ENCODE measurements at places on chromosomes 6 and 20.

DNA sequence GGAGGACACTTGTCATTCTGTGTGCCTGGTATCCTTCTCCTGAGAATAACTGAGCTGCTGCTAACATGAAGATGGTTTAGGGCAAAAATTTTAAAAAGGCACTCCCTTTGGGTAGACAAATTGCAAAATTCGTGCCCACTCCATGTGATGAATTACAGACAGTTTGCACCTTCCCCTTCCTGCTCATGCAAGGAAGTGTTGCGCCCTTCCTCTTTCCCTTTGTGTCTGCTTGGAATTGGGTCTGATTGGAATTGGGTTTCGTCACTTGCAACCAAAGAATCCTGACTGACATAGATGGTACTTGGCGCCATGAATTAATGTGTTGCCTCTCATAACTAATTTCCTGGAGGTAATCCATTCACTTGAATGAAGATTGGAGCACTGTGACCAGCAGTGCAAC lies 62.3 kb upstream of the SHLD1 start:
- H3K27ac ChIP-seq: no peak overlapping the region
- no peaks in the 10 kb centered on the region for H3K36me3 ChIP-seq

- DNase-seq: no peak
- H3K4me1 ChIP-seq: no peaks in the 10 kb centered on the region
- H3K36me3 ChIP-seq: no peaks in the 10 kb centered on the region
- no peak overlapping the region for H3K27ac ChIP-seq
These were observed 63.6 kb upstream of the SNRPB2 start for GRCh38 chr20:16666272-16666671.

DNA sequence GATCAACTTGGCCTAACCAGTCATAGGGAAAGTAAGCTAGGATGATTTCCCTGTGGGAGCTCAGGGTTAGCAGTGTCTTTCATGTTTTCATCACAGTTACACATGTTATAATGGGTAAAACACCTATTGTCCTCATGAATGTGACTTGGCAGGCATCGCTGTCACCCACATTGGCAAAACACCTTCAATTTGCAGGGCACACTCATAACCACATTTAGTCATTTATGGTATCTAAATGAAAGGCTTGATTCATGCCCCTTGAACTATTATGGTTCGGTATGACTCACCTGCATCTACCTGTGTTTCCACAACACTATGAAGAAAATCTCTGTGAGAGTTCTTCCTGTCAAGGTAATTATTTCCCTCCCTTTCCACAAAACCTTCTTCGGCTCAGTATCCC lies 49.2 kb downstream of the FRK start:
- no peak for DNase-seq
- H3K27me3 ChIP-seq: no peaks in the 10 kb centered on the region
- no peak overlapping the region for H3K27ac ChIP-seq
- H3K4me3 ChIP-seq: no peak overlapping the region

GRCh38 chr6:71454056-71454455 lies 165.4 kb downstream of the OGFRL1 start:
- no peak overlapping the region for H3K4me3 ChIP-seq
- no peak overlapping the region for H3K27ac ChIP-seq
- no peaks in the 10 kb centered on the region for H3K4me1 ChIP-seq
- H3K36me3 ChIP-seq: no peaks in the 10 kb centered on the region
- H3K27me3 ChIP-seq: no peaks in the 10 kb centered on the region

DNA sequence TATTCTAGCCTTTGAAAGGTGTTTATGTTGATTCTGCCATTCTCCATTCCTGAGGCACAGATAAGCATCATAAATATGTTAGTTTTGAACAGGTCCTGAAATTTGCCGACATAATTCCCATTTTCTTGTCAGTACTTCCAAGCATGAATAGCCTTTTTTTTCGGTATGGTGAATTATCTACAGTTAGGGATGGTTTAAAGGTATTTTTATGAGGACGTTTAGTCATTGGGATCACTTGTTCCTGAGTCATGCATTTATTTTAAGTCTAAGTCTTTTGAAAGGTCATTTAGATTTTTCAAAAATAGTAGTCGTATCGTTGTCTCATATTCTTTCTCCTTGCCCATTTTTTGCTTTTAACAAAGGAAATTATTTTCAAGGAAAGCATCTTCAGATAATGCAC lies 98.7 kb downstream of the PHACTR3 start:
- no peaks in the 10 kb centered on the region for H3K4me1 ChIP-seq
- H3K4me3 ChIP-seq: no peak overlapping the region
- no peaks in the 10 kb centered on the region for H3K27me3 ChIP-seq
- H3K36me3 ChIP-seq: no peaks in the 10 kb centered on the region

DNA sequence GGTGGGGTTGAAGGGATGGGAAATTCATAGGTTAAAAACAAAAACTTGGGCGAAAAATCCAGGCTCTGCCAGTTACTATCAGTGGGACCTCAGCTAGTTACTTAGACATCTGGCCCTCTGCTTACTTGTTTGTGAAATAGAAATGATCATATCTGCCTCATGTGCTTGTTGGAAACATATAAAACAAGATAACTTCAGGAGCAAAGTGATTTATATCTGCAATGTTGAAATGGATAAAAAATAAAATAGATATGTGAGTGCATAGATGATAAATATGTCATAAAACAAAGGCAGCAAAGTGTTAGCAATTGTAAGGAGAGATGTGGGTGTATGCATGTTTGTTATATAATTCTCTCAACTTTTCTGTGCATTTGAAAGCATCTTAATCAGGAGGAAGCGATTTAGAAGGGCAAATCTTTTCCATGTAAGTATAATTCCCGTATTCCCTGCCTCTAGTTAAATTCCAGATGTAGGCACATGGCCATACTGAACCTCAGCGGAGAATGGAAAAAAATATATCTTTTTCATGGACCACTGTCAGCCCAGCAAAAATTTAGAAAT lies 579.0 kb upstream of the FLRT3 start:
- no peak overlapping the region for H3K27ac ChIP-seq
- H3K4me1 ChIP-seq: no peaks in the 10 kb centered on the region
- H3K36me3 ChIP-seq: no peaks in the 10 kb centered on the region
- H3K27me3 ChIP-seq: no peaks in the 10 kb centered on the region
- DNase-seq: no peak

GRCh38 chr6:138498629-138499302 lies 528 bp downstream of the NHSL1 start:
- H3K27me3 ChIP-seq: no peaks in the 10 kb centered on the region
- DNase-seq: no peak
- peaks cover 3% of the 10 kb centered on the region for H3K4me1 ChIP-seq
- H3K36me3 ChIP-seq: no peaks in the 10 kb centered on the region

DNA sequence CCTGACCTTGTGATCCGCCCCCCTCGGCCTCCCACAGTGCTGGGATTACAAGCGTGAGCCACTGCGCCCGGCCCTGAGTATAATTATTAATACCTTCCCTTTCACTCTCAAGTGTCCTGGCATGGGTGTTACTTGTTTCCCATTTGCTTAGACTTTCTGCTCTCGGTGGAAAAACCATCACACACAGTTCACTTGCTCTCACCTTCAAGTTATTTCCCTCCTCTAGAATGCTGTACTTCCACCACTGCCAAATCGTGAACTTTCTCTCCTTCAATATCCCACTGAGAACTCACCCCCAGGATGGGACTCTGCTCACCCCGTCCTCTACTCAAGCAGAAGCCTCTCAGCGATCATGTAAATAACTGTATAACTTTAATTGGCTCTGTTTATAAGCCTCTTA lies 4.6 kb upstream of the HIVEP1 start:
- H3K27ac ChIP-seq: no peak overlapping the region
- no peaks in the 10 kb centered on the region for H3K4me1 ChIP-seq
- no peaks in the 10 kb centered on the region for H3K36me3 ChIP-seq

DNA sequence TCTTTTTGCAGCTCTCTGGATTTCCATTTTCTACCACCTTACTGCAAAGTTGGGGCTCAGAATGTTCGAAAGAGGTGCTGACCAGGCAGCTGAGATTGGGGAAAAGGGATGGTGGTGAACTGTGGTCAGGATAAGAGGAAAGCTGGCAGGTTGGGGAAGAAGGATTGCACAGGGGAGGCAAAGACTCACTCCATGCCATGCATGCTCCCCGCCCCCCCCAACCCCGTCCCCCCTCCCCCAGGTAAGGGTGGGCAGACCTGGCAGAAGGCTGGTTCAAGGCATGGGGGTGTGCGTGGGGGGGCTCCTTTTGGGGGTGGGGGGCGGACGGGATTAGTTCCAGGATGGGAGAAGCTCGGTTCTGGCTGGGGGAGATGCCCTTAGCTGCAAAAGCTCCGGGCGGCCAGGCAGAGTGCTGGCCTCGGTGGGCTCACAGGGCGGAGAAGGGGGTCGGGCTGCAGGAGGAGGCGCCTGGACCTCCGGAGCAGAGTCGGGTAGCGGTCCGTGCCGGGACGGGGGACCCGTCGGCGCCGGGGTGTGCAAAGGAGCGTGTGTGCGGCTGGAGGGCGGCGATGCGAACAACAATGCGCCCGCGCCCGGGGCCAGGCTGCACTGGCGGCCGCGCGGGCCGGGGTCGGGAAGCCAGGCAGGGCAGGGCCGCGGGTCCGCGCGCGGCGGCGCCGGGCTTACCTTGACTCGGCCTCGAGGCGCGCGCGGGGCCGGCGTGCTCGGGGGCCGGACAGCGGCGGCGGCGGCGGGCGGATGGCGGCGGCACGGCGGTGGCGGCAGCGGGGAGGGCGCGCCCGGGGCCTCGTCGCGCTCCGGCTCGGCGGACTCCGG lies 880 bp downstream of the ADNP start:
- H3K4me3 ChIP-seq: peak overlapping the region; percentile 99
- peaks cover 6% of the 10 kb centered on the region for H3K36me3 ChIP-seq
- no peaks in the 10 kb centered on the region for H3K27me3 ChIP-seq
- H3K4me1 ChIP-seq: peaks cover 4% of the 10 kb centered on the region
- no peak for DNase-seq
- no peak overlapping the region for H3K27ac ChIP-seq

DNA sequence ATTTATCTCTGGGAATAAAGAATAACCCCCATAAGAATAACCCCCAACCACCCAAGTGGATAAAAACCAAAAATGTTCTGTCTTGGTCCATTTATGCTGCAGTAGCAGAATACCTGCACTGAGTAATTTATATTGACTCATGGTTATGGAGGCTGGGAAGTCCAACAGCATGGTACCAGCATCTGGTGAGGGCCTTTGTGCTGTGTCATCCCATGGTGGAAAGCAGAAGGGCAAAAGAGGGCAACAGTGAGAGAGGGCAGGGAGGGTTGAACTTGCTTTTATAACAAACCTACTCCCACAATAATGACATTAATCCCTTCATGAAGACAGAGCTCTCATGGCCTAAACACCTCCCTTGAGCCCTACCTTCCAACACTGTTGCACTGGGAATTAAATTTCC lies 133.7 kb downstream of the ERMARD start:
- DNase-seq: no peak
- no peaks in the 10 kb centered on the region for H3K36me3 ChIP-seq
- no peaks in the 10 kb centered on the region for H3K27me3 ChIP-seq
- H3K4me1 ChIP-seq: no peaks in the 10 kb centered on the region
- H3K4me3 ChIP-seq: no peak overlapping the region

GRCh38 chr6:168464546-168464945 lies 23.6 kb downstream of the SMOC2 start:
- no peak overlapping the region for H3K4me3 ChIP-seq
- no peaks in the 10 kb centered on the region for H3K36me3 ChIP-seq
- peaks cover 2% of the 10 kb centered on the region for H3K4me1 ChIP-seq
- no peak overlapping the region for H3K27ac ChIP-seq
- DNase-seq: no peak
- no peaks in the 10 kb centered on the region for H3K27me3 ChIP-seq

DNA sequence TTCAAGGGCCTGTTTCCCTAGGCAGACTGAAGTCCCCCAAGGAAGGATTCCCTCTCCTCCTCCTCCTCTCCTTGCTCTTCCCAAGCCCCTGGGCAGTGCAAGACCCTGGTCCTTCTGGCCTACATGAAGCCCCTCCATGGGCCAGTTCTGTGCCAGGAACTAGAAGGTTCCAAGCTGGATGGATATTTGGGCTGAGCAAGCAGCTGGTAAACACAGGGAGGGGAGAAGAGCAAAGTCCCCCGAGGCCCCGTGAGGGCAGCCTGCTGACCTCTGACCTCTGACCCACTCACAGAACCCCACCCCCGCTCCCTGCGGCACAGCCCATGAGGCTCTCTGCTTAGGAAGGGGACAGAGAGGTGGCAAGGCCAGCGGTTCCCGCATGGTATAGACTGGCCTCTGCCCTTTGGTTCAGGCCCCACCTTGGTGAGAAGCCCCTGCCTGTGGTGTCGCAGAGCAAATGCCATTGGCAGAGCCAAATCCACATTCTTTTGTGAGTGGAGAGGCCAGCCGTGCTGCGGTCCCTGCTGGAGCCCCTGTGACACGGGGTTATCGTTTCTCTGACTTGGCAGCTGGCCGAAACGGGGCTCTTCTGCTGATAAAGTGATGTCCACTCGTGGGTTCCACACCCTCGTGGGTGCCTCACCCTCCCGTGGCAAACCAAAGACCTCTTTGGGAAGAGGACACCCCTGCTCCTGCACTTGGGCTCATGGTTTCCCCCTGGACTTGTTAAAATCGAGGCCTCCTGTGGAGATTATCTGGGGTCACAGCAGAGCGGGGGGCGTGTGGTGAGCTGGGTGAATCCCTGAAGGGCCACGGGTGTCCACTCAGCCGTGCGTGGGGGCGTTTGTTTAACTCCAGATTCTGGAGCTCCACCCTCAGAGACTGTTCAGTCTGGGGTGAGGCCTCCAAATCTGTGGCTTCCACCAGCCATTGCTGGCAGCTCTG lies 2.1 kb upstream of the CHRNA4 start:
- H3K27me3 ChIP-seq: no peaks in the 10 kb centered on the region
- H3K4me1 ChIP-seq: peaks cover 5% of the 10 kb centered on the region

DNA sequence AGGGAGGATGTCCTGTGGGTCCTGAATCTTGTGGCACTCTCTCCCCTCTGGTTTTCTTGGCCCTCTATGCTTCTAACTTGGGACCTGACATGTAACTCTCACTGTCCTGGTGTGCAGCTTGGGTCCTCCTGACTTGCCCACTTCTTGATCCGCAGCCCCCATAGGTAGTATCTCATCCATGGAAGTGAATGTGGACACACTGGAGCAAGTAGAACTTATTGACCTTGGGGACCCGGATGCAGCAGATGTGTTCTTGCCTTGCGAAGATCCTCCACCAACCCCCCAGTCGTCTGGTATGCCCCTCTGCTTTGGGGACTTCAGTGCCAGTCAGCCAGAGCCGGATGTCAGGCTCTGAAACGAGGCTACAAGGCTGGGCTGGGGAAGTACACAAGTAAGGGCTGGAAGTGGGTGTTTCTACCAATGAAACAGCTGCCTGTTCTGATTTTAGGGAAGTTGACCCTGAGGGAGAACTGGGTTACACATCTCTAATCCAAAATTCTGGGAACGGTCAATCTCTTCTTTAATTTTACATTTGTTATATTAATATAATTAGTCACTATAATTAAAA lies 641 bp downstream of the DBNDD2 start:
- H3K4me1 ChIP-seq: 0 out of 2 replicates have a peak, but pooled peaks cover 2% of the 10 kb centered on the region
- DNase-seq: no peak
- H3K4me3 ChIP-seq: no peak overlapping the region
- H3K36me3 ChIP-seq: peaks cover 4% of the 10 kb centered on the region
